T-helper 2 cell (primary cell): ENCODE measurements at places on chromosomes 1 and 21.

- DNase-seq, result no peak
These were observed 2.4 kb upstream of the WNT9A start for GRCh38 chr1:227949954-227950734.

DNA sequence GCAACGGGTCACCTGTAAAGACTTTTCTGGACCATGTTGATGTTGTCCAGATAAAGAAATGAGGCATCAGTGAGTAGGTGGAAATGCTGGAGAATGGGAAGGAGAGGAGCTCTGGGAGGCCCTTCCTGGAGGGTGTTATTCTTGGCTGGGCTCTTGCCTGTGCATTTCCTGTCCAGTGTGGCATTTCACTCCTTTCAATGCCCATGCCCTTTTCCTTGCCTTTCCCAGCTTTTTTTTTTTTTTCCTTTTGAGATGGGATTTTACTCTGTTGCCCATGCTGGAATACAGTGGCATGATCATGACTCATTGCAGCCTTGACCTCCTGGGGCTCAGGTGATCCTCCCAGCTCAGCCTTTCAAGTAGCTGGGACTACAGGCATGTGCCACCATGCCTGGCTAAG, 11.8 kb downstream of the NOS1AP start:
- no peak for DNase-seq

- DNase-seq, result no peak
These were observed 842 bp upstream of the GCSAML start for GRCh38 chr1:247548092-247548491.

DNA sequence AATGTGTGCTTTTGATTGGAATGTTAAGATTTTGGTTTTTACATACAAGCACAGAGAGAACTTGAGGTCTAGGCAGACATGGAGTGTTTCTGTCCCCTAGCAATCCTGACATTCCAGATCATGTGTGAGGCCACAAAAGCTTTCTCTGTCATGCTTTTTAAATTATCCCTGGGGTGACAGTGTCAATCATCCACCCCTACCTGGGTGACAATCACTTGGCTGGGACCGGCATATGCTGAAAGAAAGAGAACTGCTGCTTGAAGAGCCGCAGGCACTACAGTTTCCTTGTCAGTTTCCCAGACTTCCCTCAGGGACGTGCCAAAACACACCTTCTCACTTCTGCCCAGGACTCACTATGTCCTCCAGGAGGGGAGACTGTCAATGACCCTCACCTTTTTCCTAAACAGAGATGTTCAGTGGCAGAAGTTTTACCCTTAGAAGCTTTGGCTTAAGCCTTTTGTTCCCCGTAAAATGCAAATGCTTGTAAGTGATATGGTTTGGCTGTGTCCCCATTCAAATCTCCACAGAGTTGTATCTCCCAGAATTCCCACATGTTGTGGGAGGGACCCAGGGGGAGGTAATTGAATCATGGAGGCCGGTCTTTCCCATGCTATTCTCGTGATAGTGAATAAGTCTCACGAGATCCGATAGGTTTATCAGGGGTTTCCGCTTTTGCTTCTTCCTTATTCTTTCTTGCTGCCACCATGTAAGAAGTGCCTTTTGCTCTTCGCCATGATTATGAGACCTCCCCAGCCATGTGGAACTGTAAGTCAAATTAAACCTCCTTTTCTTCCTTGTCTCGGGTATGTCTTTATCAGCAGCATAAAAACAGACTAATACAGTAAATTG, 217.4 kb downstream of the FGGY start:
- no peak for DNase-seq

- no peak for DNase-seq
These were observed 46.3 kb downstream of the XCL2 start for GRCh38 chr1:168497376-168497950.

DNA sequence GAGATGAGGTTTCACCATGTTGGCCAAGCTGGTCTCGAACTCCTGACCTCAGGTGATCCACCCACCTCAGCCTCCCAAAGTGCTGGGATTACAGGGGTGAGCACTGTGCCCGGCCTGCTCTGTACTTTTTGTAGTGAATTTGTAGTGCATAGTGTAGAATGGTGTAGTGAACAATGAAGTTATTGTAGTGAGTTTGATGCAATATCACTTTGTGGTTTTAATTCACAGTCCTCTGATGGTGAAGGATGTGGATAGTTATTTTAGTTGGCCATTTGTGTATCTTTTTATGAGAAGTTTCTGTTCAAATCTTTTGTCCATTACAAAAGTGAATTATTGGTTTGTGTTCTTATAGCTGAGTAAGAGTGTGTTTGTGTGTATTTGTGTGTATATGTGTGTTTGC, 57.6 kb downstream of the PDE4B start:
- DNase-seq, result no peak

GRCh38 chr1:14672005-14672404, 73.5 kb downstream of the KAZN start:
- DNase-seq, result no peak

DNA sequence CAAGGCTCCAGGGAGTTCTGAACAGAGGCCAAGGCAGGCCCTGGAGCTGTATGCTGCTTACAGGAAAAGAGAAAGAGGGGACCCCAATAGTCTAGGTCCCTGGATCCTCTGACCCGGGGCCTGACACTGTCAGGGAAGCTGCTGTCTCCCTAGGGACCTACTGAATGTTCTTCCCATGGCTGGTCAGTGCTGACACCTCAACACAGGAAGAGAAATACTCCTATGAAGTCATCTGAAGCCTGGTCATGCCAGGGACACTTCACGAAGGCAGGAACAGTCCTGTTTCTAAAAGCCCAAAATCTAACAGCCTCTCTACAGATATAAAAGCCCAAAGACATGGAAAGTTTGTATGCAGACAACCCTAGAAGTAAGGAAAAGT, 1.7 kb upstream of the LAD1 start:
- no peak for DNase-seq

DNA sequence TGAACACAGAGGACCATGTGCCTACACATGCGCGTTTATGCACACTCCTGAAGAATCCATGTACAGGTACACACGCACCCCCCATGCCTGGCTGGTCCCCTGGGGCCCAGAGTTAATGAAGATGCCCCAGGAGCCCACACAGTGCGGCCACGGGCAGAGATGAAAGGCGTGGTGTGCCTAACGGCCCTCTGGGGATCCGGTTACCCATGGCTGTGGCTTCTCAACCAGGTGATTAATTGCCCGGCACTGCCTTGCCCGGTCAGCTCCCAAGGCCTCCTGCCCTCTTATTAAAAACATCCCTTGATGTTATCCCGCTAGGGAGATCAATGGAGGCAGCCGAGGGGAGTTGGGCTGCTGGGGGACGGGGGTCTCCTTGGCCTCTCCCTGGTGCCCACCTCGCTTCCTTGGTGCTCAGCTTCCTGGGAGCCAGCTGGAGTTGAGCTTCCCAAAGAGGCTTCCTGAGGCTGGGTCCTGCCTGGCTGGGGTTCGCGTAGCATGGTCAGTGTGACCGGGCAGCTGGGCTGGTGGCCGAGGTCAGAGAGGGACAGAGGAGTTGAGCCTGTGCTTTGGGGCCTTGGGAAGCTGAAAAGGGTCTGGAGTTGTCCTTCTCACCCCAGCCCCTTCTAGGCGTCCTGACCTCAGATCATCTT, 75.0 kb upstream of the WNT4 start:
- no peak for DNase-seq

DNA sequence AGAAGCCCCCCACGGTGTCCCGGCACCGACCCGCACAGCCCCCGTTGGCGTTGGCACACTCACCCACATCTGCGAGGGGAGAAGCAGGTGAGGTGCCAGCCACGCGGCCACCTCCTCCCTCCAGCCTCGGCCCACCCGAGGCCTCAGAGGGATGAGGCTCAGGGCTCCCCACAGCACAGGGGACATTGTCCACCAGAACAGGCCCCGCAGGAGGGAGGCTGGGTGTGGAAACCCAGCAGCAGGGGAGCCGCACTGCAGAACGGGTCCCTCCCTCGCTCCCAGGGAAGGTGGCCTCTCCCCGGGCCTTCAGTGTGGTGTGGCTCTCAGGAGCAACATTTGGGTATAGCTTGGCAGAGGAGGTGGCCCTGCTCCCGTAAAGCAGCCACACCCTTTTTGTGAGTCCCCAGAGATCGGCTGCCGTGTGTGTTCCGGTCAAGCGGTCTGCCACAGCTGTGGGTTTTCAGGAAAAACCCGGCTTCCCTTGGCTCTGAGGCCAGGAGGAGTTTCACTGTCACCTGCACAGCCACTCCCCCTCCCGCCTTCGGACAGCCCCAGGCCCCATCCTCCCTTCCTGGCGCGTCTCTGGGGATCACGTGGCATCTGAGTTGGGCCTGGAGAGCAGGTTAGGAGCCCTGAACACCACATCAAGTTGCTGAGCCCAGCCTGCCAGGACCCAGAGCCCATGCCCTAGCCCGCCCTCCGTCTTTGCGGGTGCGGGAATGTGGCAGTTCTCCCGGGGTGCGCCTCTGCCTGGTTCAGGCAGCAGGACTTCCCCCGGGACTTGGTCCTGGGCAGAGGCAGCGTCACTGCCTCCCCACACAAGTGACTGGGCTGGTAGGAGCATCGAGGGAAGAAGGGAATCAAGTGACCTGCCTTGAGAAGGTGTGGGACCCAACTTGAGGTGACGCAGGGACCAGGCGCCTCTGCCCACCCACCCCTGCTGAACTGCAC, 64.0 kb downstream of the MEGF6 start:
- no peak for DNase-seq

- no peak for DNase-seq
These were observed 18.2 kb downstream of the KIF17 start for GRCh38 chr1:20699558-20699957.
